ENCODE measurements at places on chromosomes 13 and 19.

DNA sequence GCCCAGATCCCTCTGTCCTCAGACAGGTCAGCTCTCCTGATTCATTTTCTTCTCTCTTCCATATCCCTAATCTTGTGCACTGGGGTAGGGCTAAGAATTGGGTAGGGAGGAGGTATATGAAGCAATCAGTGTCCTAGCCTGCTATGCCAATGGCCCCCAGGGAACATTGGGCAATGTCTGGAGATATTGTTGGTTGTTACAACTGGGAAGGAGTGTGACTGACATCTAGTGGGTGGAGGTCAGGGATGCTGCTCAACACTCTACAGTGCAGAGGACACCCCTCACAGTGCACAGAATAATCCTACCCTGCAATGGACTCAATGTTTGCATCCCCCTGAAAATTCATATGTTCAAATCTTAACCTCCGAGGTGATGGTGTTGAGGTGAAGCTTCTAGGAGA lies 57.5 kb downstream of the CPAMD8 start:
- peak; percentile 40 for DNase-seq

- DNase-seq: no peak
Measured at GRCh38 chr13:35672611-35673010, 196.1 kb upstream of the MAB21L1 start.

DNA sequence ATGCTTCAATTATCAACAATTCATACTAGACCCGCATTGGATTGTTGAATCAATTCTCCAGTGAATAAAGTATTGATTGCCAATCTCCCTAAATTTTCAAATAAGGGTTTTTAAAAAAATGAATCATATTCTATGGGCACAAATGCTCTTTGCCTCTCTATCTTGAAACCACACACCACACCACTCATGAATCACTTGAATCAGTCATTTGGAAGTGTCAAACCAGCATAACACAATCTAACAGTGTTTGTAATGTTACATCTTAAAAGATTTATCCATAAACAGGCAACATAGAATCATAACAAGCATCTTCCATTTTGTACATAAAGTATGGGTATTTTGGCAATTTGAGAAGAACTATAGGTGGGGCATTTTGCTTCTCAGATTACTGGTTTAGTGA lies 219.5 kb upstream of the MIR17HG start:
- no peak for DNase-seq

DNA sequence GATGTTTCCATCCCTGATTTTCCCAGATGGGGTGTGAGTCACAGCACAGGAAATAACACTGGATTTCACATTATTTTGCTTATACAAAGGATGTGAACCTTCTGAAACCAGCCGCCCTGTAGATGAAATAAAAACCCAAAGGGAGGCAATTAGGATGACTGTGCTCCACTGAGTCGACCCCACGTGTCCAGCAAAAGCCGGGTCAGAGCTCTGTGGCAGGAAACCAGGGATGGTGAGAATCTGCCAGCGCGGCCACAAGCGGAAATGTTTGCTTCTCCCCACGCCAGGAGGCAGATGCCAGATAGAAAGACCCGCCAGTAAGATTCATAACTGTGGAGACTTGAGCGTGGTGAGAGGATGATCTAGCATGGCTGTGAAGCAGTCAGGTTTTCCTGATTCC lies 764.4 kb downstream of the LIG4 start:
- peak; percentile 5 for DNase-seq

GRCh38 chr19:55640043-55640576 lies 692 bp upstream of the ZNF580 start:
- peak; percentile 78 for DNase-seq

- peak; percentile 47 for DNase-seq
Measured at GRCh38 chr13:28324181-28324789, 170.6 kb downstream of the FLT1 start.

GRCh38 chr13:113029487-113030258 lies 60.7 kb downstream of the MCF2L start:
- DNase-seq: peak; percentile 91

DNA sequence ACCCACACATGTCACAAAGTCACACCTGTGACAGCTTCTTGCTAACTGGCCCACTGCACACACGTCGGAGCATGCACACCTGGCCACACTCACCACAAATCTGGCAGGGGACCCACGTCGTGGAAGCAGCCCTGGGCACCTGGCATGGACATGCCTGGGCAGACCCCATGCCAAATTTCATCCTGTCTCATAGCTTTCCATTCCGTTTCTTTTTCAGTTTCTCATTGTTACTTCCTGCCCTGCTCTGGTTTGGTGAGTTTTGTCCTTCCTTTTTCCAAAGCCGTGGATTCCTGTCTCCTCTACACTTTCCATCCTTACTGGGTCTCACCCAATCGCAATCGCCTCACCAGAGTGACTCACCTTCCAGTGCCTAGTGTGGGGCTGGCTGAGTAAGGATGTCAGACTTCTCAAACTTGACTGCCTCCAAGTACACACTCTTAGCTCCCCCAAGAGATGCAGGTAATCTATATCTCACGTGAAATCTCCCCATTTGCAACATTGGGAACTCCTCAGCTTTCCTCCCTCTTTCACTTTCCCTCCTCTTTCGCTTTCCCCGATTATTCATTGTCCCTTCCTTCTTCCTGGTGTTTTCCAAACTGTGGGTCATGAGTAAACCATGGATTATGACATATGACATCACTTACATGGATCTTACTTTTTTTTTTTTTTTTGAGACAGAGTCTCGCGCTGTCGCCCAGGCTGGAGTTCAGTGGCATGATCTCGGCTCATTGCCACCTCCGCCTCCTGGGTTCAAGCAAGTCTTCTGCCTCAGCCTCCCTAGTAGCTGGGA lies 1.6 kb upstream of the BBC3 start:
- no peak for DNase-seq

- DNase-seq: no peak
Measured at GRCh38 chr13:43537124-43537523, 249.6 kb downstream of the ENOX1 start.

DNA sequence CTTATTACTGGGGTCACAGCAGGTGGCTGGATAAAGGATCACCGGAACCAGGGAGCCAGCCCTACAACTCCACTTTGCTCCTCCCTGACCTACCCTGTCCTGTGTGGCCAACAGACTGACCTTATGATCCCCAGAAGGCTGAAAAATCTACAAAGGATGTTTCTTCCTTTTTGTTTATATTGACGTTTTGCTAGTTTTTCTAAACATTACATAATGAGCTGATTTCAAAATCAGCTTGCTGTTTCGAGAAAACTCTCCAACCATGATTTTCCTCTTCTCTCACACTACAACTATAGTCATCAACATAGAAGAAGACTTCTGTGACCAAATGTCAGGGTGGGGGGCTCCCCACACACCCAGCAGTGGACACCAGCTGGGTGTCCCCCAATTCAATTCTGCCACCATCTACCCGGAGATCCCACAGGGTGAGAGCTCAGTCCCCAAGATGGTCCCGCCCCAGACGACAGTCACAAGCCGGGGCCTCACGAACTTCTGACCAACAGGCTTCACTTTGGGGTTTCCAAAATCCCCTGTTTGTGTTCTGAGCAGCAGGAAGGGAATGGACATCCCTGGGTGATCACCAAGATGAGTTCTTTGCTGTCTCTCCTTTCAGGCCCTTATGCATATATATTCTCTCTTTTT lies 35.0 kb downstream of the ZNF536 start:
- no peak for DNase-seq

DNA sequence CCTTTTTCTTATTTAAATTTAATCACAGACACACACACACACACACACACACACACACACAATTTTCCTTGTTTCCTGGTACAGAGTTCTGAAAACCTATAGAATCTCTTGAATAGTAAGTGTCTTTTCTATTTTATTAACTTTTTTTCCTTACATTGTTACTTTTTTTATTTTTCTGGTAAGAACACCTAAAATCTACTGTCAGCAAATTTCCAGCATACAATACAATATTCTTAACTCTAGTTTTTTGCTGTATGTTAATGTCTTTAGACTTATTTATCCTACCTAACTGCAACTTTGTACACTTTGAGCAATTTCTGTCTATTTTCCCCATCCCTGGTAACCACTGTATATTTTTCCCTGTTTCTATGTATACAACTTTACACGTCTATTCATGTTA lies 1179.8 kb downstream of the SLITRK1 start:
- DNase-seq: no peak

GRCh38 chr19:46118136-46118535 lies 6.4 kb downstream of the IGFL3 start:
- DNase-seq: no peak

DNA sequence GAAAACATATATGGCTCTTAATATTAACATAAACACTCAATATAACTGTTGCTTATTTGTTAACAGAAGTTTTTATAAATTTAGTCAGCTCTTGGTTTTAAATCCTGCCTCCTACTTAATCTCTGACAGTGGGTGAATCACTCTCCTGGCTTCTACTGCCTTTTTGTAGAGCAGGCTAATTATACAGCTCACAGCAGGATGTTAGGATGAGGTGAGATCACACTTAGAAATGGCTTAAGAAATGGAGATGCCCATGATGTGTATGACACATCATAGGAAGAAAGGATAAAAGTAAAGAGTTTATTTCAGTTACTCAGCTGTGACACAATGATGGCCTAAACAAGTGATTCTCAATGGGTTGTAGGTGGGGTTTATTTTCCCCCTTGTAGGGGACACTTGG lies 345.6 kb downstream of the SPRY2 start:
- no peak for DNase-seq

DNA sequence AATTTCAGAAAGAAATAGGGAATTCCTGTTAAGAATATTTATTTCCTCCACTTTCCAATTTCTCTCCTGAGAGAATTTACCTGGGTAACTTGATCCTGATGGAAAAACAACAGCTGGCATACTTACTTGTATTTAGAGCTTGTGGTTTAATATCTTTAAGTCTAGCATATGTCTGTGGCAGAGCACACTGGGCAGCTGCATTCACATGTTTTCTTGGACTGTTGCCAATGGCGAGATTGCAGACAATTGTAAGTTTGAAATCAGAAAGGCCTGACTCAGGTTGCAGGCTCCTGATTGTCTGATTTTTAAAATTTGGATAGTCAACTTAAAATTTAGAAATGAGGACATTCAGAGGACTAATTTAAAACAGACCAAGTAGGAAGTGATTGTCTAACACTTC lies 66.9 kb downstream of the NHLRC3 start:
- no peak for DNase-seq

All from upper lobe of left lung (tissue), 6 donors.